Karpas-422 (cell line): ENCODE measurements at places on chromosomes 7 and 10.

DNA sequence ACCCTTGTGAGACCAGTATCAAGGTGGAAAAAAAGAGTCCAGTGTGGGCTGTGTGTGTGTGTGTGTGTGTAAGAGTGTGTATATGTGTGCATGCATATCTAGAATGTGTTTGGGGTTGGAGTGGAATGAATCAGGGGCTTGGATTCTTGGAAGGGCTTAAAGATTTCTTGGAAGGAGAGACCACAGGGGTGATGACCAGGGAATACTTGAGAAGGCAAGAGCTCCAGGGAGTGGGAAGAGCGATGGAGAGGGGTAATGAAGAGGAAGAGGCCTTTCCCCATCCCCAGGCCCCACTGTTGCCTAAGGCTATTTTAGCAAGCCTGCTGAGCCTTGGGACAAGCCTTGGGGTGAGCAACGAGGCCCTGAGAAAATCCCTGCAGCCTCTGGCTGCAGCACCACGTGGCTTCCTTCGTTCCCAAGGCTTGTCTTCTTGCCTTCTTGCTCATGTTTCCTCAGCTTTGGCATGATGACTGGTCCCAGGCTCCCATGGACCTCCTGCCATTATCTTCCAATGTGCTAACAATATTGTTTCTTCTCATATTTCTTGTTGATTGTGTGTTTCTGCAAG is 663.4 kb downstream of the INHBA start:
- no peak for DNase-seq

- DNase-seq = no peak
Observed at GRCh38 chr10:5616836-5617235, 49.6 kb downstream of the ASB13 start.

DNA sequence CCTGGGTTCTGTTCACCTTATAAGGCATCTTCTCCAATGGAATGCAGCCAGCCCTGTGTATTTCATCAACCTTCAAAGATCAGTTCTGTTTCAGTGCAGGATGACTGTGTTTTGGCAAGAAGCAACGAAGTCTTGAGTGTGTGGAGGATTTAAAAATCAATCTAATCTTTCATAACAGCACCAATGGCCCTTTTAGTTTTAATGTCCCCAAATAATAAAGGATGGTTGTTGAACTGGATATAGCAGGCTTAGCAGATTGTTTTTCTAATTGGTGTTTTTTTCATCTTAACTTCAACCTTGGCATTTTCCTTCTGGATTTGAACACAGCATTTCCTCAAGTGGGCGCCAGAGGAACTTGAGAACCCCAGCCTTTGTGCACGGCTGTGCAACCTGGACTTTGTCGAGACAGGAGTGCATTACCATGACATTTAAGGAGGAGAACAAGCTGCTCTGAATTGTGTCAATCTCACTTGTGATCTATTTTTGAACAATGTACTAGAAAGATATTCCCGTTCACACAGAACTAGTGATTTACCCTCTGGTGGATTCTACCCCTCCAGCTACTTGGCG is 313.3 kb upstream of the AKR1E2 start:
- peak; percentile 49 for DNase-seq

DNA sequence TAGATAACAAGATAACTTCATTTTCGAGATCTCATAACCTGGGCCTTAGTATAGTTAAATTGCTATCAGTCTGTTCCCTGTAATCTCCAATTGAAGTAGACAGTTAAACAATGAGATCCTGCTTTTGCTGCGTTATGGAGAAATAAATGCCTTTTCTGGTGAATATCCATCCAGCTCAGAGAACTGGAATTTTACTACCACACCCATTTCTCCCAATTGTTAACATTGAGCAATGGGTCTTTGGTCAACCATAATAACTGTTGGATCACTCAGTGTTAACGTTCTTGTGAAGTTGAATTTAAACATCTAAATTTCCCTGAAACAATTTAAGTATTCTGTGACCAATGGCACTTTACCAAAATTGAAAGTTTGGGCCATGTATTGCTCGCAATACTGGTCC is 3.0 kb downstream of the CALU start:
- DNase-seq = no peak

DNA sequence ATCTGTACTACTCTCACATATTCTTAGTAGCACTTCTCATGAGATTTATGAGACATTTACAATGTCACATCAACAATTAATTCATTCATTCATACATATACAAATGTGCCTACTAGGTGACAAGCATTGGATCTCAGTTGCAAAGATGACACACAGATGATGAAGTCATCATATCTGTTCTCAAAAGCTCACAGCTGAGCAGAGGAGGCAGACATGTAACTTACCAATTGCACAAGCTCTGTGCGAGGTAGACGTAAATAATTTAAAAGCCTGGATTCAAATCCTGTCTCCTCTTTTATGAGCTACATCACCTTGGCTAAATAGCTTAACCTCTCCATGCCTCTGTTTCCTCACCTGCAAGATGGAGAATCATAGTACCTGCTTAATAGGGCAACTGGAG is 109.4 kb upstream of the FAM133B start:
- no peak for DNase-seq
